ENCODE measurements at places on chromosomes 1 and 21.
A peak's percentile ranks its signal among the peaks of the same experiment; 100 is the strongest.

GRCh38 chr21:39669485-39669884 is 56.7 kb downstream of the B3GALT5 start:
- DNase-seq: no peak

- no peak for DNase-seq
Measured at GRCh38 chr1:65679773-65680172, 112.9 kb upstream of the PDE4B start.

DNA sequence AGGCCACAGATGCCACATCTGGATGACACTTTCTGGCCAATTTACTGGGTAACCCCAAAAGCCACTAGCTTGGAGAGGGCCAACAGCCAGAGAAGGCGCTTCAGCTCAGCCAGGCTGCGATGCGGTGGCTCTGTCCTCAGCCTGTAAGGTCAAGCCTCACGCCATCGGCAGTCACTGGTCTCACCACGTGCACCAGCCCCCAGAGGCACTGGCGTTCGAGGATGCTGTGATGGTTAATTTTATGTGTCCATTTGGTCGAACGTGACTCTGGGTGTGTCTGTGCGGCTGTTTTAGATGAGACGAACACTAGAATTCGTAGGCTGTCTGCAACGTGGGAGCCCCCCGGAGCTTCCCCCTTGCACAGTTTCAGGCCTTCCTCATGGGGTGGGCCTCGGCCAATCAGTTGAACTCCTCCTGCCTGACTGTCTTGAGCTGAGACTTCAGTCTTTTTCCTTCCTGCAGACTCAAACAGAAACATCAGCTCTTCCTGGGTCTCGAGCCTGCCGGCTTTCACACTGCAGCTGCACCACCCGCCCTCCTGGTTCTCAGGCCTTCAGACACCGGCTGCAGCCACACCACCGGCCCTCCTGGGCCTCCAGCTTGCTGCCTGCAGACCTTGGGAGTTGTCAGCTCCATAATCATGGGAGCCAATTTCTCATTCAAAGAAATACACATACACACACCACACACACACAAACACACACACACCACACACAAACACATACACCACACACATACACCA is 41.6 kb upstream of the SLC45A1 start:
- DNase-seq: no peak

DNA sequence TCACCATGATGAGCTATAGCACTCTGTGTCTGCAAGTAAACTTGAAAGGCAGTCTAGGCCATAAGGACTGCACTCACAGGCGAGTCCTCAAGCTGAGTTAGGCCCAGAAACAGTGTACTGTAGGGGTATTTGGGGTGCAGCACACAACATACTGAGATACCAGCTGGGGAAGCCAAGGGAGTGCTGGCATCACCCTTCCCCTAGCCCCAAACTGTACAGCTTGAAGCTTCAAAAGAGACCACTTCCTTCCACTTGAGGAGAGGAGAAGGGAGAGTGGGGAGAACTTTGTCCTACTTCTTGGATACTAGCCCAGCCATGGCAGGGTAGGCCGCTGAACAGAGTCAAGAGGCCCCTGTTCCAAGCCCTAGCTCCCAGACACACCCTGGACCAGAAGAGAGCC is 24.2 kb upstream of the SNX7 start:
- no peak for DNase-seq

- no peak for DNase-seq
Measured at GRCh38 chr1:183694066-183694465, 41.0 kb upstream of the APOBEC4 start.

DNA sequence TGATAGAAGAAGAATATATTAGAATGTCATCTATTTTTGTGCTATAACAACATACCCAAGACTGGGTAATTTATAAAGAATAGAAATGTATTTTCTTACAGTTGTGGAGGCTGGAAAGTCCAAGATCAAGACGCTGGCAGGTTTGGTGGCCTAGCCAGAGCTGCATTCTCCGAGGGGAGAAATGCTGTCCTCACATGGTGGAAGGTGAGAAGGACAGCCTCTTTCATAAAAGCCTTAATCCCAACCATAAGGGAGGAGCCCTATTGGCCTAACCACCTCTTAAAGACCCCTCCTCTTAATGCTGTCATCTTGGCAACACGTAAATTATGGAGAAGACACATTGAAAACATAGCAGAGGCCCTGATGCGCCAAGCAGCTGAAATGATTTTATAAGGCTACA is 60.1 kb upstream of the KAZN start:
- no peak for DNase-seq

DNA sequence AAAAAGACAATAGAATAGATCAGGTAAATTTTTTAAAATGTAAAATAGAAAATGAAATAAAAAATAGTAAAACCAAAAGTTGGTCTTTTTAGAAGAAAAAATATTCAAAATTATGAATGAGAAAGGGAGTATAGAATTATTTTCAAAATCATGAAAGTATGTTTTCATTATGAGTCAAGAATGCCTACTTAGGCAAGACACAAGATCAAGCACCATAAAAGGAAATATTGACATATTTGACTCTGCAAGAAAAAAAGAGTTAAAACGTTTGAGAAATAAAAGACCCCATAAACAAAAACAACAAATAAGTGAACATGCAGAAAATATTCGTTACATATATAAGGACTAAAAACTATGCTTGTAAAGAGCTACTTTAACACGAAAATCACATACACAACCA is 4.8 kb upstream of the COX20 start:
- no peak for DNase-seq

GRCh38 chr1:147500309-147500839 is 40.9 kb upstream of the BCL9 start:
- no peak for DNase-seq

DNA sequence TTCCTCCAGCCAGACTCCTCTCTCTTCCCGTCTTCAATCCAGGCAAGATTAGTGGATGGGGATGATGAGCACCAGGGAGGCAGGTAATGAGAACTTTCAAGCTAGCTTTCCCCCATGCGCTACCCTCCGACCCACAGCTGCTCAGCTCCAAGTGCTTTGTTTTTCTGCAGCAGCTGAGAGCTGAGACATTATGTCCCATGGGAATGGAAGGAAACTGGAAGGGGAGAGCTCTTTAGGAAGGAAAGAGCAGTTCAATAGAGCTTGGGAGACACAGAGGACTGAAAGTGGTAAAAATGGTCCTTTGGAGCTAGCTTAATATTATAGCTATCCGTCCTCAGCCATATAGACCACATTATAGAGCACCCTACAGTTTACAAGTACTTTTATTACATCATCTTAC is 39.8 kb downstream of the RAB3B start:
- DNase-seq: no peak

DNA sequence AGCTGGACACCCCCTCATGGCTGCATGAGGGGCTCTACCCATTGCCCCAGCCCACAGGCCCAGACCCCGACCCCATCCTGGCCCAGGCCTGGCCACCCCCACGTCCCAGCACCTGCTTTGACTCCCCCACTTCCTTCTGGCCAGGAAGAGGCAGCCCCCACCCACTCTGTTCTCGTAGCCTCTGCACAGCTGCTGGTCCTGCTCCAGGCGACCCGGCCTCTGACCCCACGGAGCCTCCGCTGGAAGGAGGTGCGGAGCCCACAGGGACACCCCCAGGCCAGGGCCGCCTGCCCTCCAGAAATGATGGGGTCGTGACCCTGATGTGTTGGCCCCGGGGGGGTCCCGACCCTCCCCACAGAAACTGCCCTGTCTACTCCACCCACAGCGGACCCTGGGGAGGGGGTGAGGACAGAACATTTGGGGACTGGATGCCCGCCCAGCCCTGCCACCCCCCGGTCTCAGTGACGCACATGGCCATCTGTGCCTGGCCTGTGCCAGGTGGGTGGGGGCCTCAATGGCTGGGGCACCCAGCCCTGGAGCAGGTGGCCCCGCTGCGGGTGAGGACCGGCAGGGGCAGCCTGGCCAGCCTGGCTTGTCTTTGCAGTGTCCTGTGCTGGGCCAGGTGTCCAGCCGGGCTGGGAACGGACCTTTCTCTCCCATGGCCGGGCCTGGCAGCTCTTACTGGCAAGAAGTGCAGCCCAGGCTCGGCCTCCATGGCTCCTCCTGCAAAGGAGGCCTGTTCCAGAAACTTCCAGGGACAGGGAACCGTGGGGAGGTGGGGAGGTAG is 78.6 kb downstream of the MORN1 start:
- DNase-seq: no peak

DNA sequence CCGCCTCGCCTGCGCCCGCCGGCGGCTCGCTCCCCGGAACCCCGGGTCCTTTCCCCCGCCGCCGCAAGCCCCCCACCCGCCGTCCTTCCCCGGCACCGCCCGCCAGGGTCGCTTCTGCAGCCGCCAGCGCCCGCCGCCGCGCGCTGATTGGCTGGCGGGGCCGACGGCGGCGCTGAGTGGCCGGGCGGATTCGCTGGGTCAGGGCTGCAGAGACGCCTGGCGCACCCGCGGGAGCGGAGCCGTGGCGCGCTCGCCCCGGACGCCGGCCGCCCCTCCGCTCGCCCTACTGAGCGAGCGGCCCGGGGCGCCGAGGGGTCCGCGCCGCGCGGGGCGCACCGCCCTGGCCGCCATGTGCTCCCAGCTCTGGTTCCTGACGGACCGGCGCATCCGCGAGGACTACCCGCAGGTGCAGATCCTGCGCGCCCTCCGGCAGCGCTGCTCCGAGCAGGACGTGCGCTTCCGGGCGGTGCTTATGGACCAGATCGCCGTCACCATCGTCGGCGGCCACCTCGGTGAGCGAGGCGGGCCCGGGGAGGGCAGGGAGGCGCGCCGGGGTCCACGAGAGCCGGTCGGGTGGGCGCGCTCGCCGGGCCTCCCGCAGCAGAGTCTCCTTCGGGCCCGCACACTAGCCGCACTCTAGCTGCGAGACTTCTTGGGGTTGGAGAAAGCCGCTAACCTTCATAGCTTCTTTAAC is at the start of gene RIMKLA:
Gene RIMKLA, plus strand, starts transcription at position 207 of the 694 bp plus-strand sequence. Its CDS starts 143 bp downstream, at position 350.
- peak; percentile 24 for DNase-seq

DNA sequence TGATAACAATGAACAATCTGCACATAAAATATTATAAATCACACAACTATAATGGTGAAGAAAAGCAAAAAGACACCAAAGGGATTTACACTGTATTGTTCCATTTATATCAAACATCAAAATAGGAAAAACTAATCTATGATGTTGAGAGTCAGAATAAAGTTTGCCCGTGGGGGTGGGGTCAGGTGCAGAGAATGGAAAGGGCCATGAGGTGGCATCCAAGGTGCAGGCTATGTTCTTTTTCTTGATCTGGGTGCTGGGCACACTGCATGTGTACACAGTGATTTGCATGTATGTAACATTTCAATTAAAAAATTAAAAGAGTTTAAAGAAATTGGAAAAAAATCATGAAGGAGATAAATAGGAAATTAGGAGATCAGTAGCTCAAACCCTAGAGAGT is 127.3 kb downstream of the DSCAM start:
- DNase-seq: no peak

GRCh38 chr1:47963568-47964358 is 33.4 kb downstream of the TRABD2B start:
- DNase-seq: no peak
